Right cardiac atrium (tissue), 5 donors: ENCODE measurements at places on chromosomes 1 and 21.
A peak's percentile ranks its signal among the peaks of the same experiment; 100 is the strongest.

DNA sequence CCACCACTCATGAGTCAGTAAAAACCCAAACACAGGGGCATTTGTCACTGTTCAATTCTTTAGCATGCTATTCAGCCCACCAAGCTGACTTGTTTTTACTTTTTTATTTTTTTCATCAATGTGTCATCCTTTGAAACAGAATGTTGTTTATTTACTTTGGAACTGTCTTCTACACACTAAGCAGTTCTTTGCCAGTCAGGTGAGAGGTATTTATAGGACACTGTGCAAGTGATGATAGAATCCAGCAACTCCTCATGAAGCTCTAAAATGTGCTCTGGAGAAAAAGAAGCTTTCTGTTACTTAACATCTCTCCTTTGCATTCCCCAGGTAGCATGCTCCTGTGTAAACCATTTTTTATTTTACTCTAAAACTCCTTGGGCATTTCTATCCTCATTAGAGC lies 582.0 kb upstream of the TMPRSS15 start:
- no peak for DNase-seq

GRCh38 chr1:61419657-61420056 lies 305.3 kb downstream of the TM2D1 start:
- DNase-seq, result no peak

GRCh38 chr1:29519788-29520110 lies 283.4 kb downstream of the PTPRU start:
- DNase-seq, result no peak

DNA sequence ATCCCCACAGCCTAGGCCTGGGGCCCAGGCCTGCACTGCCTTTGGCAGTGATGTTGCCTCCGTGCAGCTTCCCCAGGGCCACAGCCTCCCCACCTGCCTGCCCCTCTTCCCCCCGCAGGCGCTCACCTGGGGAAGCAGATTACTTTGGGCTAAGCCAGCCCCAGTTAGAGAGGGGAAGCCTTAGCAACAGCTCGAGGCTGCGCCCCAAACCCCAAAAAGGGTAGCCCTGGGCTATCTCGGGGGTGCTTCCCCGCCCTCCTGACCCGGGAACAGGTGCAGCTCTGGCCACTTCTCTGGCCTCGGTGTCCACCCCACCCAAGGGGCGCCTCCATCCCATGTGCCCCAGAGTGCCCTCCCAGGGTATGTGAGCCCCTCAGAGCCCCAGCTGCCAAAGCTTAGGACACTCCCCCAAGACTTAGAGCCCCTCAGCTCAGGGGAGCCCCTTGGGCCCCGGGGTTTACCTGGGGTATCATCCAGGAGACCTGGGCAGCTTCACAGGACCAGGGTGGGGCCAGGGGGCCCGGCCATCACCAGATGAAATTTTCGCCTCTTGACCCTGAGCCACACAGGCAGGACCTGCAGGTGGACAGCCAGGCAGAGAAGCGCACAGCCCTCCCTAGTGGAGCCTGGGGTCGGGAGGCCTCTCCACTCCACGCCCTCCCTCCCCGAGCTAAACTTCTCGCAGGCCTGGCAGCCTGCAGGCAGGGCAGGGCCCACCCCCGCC lies 3.3 kb upstream of the TTC34 start:
- peak; percentile 6 for DNase-seq

- no peak for DNase-seq
These were observed 27.2 kb upstream of the PSMB2 start for GRCh38 chr1:35668506-35668905.

- no peak for DNase-seq
These were observed 49.8 kb downstream of the ATP2B4 start for GRCh38 chr1:203676455-203676854.

DNA sequence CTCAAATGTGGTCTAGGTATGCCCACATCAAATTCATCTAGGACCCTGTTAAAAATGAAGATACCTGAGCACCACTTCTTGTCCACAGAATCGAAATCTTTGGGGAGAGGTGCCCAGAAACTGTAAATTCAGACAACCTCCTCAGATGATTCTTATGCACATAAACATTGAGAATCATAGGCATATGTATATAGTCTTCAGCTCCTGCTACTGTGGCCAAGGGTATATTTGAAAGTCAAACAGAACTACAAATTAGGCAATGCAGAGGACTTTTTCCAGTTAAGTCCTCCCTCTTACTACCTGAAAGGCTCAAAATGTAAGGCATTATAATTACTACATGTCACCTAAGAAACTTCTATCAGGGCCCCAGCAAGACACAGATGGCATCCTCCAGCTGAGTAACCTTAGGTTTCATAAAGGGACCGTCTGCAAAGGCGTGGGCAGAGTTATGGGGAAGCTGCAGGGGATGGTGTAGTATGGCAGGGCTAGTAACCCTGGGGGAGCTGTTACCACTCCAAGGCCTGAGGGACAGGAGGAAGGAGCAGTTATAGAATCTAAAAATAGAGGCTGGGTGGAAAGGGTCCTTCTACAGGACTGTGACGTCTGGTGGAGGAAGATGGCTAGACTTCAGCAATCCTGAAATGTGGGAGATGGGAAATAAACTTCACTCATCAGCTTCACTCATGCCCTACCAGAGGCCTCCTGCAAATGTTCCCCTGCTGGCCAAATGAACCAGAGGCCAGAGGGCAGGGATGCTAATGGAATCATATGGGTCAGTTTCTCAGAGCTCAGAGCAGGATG lies 46.3 kb downstream of the DAB1 start:
- DNase-seq, result no peak

DNA sequence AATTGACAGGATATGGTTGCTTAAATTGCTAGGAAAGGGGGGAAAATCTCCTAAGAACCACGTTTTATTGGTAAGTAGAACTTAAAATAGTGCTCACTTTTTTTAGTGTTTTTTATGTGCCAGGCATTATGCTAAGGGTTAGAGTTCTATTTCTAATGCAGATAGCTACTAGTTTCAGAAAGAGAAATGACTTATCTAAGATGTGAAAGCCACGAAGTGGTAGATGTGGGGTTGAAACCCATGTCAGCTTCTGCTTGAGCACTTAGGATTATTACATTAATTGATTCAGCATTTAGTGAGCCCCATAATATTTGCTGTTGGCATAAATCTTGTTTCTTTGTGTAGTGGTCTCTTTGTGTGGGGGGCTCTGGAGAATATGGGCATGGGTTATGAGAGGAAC lies 24.7 kb downstream of the CACHD1 start:
- no peak for DNase-seq

GRCh38 chr1:92134331-92134730 lies 54.2 kb downstream of the BTBD8 start:
- DNase-seq, result no peak

DNA sequence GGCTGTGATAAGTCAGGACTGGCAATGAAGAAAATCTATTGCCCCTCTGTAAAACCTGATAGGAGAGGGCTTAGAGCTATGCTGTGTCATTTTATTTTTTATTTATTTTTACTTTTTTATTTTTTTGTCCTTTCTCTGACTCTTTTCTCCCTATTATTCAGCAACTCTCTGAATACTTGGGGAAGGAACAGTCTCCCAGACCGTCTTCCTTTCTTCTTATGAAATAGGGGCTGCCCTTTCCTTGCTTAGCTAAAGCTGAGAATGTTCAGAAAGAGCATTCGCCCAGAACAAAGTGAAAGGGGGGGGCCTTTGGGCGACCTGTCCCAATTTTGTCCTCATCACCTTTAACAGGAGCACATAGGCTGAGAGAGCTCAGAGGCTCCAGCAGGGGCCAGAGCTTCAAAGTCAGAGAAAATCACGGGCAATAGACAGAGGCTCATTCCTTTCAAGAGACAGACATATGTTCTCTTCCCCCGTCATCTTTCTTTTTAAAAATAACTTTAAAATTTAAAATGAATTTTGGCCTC lies 80.9 kb downstream of the RNF220 start:
- no peak for DNase-seq

DNA sequence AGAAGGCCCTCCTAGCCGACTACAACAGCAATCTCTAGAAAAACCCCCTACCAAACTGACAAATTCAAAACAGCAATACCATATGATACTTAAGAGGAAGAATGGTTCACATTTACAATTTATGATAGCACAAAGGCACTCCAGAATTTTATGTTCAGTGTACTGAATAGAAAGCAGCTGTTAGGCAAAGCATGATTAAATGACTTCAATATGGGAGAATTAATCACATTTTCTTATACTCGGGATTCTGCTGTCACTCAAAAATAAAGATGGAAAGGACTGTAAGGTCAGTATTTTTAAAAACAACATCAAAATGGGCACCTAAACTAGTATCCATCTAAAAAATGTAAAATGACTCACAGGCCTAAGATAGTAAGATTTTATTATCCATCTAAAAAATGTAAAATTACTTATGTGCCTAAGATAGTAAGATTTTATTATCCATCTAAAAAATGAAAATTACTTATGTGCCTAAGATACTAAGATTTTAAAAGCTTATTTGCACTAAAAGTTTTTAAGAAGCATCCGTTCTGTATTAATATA lies 198.5 kb downstream of the SMYD3 start:
- DNase-seq, result no peak

DNA sequence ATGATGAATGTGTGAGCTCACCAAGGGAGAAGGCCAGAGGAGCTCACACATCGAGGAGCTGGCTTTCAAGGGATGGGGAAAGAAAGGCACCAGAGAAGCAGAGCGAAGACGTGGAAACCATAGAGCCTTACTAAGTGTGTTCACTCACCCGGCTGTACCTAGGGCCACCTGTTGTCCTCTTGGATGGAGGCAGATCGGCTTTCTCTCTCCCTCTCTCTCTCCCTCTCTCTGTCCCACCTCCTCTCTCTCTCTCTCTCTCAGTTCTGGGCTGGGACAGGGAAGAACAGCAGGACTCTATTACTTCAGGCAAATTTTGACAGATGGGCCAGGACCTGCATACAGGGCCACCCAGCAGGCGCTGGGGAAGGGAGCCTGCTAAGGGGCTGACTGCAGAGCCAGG lies 64.8 kb downstream of the HIVEP3 start:
- no peak for DNase-seq

DNA sequence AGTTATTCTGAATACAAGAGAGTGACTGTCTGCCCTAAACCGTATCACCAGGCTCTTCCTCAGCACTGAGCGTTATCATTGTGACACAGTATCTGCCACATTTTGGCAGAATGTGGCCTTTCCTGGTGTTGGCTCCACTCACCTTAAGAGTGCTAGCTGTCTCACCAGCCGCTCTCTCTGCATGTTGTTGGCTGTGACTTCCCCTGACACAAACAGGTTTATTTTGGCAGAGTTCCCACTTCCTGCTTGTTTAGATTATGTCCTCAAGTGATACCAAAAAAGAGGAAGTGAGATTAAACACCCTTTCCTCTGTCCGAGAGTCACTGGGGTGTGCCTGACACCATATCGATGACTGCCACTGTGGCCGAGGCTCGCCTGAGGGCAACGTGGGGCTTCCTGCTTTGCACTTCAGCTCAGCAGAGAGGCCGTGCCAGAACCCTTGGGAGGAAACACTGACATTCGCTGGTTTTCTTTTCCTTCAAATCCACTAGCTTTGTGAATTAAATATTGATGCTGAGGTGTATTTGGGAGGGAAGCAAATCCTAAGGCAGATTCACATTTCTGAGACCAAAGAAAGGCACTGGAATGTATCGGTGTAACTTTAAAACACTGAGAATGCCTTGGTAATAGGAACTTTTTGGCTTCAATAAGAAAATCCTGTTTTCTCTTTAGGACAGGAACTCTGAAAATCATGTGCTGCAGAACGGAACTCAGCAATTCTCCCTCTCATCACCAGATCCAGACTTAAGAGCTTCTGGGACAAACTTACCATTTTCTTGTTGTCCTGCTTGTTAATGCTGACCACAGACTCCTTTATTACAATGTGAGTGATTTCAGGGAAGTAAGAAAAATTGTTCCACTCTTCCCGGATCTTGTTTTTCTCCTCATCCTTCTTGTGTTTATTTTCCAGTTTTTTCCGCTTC lies 102.1 kb downstream of the JAK1 start:
- peak; percentile 84 for DNase-seq

- no peak for DNase-seq
These were observed 1.6 kb upstream of the LEFTY2 start for GRCh38 chr1:225942574-225942973.

GRCh38 chr1:44108241-44108640 lies 10.4 kb upstream of the KLF17 start:
- DNase-seq, result no peak

DNA sequence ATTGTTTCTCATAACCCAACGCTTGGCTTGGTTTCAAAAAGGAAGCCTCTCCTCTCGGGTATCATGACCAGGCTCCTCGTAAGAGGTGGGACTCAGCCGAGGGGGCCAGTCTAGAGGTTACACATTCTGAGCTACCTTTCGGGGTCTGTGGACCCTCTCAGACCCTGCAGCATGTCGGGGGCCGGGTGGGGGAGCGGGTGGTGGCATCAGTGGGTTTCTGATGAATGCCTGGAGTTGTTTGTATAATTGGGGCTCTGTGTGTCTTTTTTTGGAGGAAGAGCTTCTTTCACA lies 229.3 kb downstream of the CAMTA1 start:
- DNase-seq, result no peak

DNA sequence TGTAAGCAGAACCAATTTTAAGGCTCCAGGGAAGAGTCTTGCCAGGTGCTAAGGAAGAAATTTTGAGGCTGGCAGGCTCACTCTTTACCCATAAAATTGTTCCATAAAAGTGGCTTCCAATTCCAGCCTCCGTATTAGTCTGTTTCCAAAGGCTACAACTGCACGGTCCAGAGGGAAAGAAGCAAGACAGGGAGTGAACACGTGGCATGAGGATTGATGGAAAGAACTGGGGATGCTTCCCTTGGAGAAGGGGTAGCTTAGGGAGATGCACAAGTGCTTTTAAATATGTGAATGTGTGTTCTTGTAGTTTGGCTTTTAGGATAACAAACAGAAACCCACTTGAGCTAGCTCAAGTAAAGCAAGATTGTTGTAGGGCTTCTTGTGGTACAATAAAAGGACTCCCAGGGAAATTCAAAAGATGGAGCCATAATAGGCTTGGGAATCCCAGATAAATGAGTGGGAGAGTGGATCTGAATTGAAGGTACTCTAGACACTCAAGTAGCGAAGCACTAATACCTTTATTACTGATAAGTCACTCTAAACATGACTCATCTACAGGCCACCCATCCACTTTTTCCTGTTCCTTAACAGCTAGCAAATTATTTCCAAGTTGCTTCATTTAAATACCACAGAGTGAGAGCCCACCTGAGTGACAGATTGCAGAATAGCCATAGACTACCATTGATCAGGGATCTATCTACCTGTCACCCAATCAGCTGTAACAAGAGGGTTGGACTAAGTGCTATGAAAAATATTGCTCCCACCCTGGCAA lies 34.8 kb upstream of the NPL start:
- DNase-seq, result no peak

DNA sequence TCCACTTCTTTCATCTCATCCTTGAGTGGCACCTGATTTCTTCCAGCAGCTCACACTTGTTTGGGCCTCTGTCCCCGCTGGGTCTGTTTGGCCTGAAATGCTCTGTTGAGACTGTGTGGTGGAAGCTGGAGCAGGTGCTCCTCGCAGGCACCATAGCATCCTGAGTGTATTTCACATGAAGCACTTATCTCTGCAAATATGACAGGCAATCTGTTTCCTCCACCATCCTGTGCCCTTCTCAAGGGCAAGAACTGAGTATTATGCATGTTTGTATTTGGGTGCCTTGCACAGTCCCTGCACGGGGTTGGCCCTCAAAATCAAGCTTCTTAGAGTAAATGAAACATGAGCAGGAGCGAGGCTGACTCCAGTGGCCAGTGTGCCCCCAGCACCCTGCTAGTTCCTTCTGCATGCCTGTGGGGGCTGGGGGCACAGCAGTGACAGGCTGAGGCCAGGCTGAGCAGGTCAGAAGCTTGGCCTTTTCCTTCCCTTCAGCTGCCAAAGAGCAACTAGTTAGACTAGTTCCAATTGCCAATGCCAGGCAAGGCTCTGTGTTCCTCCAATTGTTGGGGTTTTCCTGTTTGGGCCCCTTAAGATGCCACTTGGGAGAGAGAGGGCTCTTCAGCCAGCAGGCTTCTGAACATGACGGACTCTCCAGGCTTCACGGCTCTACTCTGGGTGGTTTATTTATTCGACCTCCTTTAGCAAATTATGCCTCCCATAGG lies 129.6 kb upstream of the ATP1A1 start:
- no peak for DNase-seq
